ENCODE measurements at places on chromosomes 5 and 9.

- DNase-seq: peak; percentile 77
Observed at GRCh38 chr9:120877276-120878034, 467 bp upstream of the PHF19 start.

GRCh38 chr5:171589461-171589860, 170.0 kb downstream of the FGF18 start:
- DNase-seq: no peak

GRCh38 chr5:180790524-180790923, 12.1 kb downstream of the MGAT1 start:
- no peak for DNase-seq

DNA sequence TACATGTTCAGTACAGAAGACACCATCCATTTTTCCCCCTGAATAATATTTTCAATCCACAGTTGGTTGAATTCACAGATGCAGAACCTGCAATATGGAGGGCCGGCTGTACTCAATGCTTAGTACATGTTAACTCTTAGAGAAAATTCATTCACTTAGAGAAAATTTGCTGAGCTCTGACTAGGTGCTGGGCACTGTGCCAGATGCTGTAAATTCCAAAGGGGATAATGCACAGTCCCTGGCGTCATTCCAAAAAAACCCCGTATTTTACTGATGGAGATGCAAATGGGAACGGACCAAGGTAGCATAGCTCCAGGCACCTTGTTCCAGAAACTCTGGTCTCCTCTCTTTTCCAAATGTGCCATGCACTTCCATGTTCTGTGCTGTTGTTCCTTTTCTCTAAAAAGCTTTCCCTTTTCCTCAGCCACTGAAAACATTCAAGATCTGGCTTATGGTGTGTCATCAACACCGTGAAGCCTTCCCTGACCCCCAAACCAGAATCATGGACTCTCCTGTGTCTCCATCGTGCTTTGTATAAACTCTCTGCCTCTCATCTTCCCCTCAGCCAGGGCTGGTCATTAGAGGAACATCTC, 55.7 kb upstream of the COL15A1 start:
- DNase-seq: peak; percentile 83

- no peak for DNase-seq
Observed at GRCh38 chr5:28499766-28500290, 1461.4 kb upstream of the CDH9 start.

DNA sequence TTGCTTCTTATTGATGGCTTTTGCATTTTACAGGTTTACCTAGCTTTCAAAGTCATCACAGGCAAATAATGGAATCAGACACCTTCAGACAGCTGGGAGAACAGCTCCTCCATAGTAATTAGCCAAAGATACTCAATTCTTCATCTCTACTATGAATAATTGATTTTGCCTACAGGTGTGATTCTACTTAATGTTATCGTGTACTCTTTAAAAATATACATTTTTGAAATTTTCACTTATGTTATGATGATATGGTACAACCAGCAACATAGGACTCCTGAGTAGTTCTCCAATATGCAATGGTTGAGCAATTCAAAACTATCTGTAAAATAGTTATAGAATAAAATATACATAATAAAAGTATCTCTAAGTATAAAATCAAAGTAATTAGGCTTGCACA, at the start of gene TAS2R1:
TAS2R1 (minus strand) TSS at position 101 of the 400 bp plus-strand sequence. CDS start 319 bp downstream, outside the sequence.
- no peak for DNase-seq

GRCh38 chr5:159800131-159800840, 116.0 kb upstream of the ADRA1B start:
- DNase-seq: no peak

- DNase-seq: peak; percentile 7
Observed at GRCh38 chr5:34687269-34688011, 31.3 kb downstream of the RAI14 start.

- no peak for DNase-seq
Observed at GRCh38 chr5:54795284-54795683, 190.1 kb downstream of the ESM1 start.

DNA sequence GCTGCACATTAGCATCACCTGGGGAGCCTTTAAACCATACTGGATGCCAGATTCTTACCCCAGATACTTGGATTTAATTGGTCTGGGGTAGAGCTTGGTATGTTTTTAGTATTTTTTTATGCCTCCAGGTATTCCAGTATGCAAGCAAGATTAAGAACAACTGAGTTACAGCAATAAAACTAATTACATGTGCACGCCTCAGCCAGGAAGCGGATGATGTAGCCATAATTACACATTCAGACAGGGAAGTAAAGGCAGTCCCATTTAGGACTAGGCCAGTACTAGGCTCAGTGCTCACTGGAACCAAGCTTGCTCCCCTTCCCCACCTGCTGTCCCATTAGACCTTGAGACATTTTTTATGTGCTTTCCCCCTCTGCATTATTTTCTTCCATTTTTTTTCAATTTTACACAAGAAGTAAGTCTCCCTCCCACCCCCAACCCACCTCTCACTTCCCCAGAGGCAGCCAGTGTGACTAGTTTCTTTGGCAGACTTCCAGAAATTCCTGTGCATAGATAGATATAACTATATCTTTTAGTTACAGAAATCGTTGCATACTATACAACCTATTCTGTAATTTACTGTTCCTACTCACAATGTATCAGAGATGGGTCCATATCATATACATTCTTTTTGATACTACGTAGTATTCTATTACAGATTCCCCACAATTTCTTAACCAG, 7.1 kb upstream of the GNAQ start:
- no peak for DNase-seq
